ENCODE measurements at places on chromosomes 12 and 14.
A peak's percentile ranks its signal among the peaks of the same experiment; 100 is the strongest.

GRCh38 chr12:16329594-16329993, 17.9 kb upstream of the MGST1 start:
- peak; percentile 9 for DNase-seq

DNA sequence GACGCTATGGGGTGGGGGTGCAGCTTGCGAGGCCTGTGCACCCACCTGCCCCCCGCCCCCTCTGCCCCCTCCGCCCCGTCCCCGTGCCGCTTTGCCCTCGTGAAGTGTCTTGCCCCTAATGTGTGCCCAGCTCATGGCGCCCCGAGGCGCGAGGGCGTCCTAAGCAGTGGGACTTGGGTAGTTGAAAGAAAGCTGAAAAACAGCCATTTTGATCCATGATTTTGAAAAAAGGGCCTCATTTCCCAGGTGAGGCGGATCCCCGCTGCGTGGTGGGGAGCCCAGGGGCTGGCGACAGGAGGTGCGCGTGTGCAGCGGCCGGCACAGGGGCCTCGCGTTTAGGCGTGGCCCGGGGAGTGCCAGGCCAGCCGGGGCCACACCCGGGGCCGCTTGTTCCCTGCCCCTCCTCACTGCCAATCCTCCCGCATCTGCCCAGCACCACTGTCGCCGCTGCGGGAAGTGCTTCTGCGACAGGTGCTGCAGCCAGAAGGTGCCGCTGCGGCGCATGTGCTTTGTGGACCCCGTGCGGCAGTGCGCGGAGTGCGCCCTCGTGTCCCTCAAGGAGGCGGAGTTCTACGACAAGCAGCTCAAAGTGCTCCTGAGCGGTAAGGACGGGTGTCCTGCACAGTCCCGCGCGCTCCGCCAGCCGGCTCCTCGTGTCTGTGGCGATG, 11.8 kb downstream of the ZFYVE21 start:
- no peak for DNase-seq

- no peak for DNase-seq
These were observed 16.3 kb upstream of the CYP46A1 start for GRCh38 chr14:99667821-99668220.

DNA sequence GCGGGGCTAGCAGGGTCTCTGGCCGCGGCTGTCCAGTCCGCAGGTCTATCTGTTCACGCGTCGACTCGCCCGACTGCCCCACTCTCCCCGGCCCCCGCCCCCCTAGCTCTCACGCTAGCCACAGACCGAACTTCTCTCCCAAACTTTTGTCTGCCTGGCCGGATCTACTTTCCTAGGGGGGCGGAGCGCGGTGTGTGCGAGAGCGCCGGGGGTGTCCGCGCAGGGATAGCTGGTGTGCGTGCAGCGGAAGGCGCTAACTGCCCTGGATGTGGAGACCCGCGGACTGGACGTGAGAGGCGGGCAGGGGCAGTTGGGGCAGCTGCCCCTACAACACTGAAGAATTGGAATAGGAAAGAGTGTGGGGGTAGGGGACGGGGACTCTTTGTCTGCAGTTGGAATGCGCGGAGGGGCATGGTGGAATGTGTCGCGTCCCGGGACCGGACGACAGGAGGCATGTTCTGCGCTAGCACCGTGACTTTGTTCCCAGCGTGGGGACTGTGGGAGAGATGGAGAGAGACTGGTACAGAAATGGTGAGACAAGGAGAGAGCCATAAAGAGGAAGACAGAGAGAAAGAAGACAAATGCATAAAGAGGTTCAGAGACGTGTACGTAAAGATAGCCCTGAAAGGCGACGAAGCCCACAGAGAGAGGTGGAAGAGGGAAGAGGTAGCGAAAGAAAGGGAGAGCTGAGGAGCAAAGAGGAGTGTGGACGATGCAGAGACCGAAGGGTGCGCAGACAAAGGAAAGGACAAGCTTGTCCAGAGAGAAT, at the start of gene AJUBA:
AJUBA (minus strand) TSS at position 75 of the 769 bp plus-strand sequence. CDS start 285 bp downstream, outside the sequence.
- DNase-seq = peak; percentile 79

DNA sequence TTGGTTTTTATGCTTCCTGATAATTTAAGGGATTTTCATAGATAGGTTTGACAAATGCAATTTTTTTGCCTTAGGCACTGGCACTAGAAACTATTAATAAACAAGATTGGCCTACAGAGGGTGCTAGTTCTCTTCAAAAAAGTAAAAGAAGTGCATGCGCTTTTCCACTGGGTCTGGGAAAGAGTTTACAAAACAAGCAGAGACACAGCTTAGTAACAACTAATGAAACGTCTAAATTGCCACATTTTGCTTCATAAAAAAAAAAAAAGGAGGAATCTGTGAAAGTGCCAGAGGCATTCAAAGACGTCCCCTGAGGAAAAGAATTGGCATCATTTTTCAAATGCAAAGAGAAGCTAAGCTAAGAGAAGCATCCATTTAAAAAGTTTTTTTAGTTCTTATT, 58.3 kb upstream of the EEA1 start:
- peak; percentile 88 for DNase-seq

DNA sequence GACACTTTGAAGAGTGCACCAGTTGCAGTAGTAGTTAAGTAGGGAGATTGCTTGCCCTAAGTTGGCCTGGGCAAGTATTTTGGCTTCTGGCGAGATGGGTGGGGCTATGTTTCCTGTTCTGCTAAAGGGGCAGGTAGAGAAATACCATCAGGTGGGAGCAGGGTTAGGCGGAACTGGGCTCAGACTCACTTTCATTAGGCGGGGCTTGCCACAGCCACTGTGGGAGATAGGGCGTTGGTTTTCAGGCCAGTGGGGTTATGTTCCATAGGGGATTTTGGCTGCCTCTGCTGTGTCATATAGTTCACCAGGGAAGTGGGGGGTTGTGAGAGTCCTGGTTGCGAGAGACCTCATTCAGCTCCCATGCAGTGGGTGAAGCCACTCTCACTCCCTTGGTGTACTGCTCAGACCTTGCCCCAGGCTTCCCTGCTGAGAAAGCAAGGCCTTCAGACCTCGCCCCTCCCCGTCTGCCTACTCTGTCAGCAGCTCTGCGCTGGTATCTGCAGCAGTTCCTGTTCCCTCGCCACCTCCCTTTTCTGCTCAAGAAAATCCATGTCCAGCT, 43.3 kb downstream of the AEBP2 start:
- DNase-seq = no peak

- DNase-seq = no peak
These were observed 107.5 kb downstream of the SCARB1 start for GRCh38 chr12:124756166-124756565.

- DNase-seq = no peak
These were observed 54.7 kb upstream of the CLMN start for GRCh38 chr14:95374239-95374997.

GRCh38 chr14:66955159-66955558, 234.1 kb upstream of the GARIN2 start:
- DNase-seq = no peak

- DNase-seq = no peak
These were observed 32.1 kb upstream of the HECTD1 start for GRCh38 chr14:31239741-31240140.

DNA sequence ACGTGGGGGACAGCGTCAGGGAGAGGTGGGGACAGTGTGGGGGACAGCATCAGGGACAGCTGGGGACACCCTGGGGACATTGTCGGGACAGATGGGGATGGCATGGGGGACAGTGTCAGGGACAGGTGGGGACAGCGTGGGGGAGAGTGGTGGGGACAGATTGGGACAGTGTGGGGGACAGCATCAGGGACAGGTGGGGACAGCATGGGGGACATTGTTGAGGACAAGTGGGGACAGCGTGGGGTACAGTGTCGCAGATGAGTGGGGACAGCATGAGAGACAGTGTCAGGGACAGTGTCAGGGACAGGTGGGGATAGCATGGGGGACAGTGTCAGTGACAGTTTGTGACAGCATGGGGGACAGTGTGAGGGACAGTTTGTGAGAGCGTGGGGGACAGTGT, 240.9 kb downstream of the TMEM121 start:
- no peak for DNase-seq

GRCh38 chr12:13390381-13390861, 193.9 kb downstream of the EMP1 start:
- peak; percentile 44 for DNase-seq

DNA sequence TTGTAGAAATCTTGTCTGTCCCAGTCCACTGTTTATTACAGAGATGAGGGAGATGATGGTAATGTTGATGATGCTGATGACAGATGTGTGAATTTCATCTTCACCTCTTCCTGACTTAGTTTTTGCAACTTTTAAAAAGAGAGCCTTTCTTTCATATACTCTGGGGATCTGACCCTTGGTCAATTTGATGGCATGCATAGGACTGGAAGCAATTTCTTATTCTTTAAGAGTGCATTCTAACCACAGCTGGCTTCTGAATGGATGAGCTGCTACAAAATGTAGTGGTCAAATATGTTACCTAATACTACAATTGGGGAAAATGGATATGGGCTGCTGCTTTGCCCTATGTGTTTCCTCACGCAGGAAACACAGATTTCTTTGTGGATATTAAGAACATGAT, 80.8 kb downstream of the MYRFL start:
- no peak for DNase-seq

GRCh38 chr12:21296751-21297406, 37.8 kb downstream of the SLCO1A2 start:
- no peak for DNase-seq

- no peak for DNase-seq
These were observed 55.2 kb downstream of the FOS start for GRCh38 chr14:75333606-75334548.

DNA sequence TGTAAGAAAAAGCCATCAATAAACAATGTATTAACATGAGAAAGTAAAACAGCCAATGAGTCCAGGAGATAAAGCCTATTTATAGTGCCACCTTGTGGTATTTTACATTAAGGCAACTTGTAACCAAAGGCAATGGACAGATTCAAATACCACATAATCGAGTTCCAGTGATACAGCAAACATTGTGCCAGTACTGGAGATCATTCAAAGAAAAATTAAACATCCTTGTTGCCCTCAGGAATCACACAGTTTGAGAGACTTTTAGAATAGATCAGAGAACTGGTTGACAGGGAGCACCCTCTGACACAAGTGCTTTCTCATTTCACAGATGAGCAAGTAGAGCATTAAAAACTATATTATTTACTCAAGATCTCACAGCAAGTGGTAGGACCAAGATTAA, 98.1 kb downstream of the DDHD1 start:
- DNase-seq = peak; percentile 68

- no peak for DNase-seq
These were observed 20.7 kb downstream of the PELI2 start for GRCh38 chr14:56138928-56139327.

- DNase-seq = no peak
These were observed 1.8 kb upstream of the CCDC198 start for GRCh38 chr14:57495416-57495815.

DNA sequence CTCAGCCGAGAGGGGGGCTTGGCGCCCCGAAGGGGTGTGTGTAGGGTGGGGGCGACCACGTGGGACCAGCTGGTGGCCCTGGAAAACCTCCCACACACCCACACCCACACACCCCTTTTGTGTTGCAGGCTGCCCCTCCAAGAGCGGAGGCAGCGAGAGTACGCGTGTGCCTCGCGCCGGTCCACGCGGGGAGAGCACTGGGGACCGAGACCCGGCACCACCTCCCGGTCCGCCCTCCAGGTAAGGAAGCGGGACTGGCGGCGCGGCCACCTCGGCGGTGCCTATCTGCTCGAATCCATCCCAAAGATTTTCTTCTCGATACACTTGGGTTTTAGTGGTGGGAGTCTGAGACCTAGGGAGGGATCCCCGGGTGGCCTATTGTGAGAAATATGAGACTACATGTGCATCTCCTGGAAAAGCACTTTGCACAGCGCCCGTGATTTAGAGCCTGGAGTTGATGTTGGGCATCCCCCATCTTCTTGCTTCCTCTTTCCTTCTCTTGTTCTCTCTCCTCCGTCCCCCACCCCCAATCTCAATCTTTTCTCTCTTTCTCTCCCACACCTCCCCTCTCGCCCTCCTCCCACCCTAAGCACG, 393 bp downstream of the SYT1 start:
- no peak for DNase-seq

GRCh38 chr14:30559638-30560091, 707 bp downstream of the G2E3 start:
- no peak for DNase-seq

DNA sequence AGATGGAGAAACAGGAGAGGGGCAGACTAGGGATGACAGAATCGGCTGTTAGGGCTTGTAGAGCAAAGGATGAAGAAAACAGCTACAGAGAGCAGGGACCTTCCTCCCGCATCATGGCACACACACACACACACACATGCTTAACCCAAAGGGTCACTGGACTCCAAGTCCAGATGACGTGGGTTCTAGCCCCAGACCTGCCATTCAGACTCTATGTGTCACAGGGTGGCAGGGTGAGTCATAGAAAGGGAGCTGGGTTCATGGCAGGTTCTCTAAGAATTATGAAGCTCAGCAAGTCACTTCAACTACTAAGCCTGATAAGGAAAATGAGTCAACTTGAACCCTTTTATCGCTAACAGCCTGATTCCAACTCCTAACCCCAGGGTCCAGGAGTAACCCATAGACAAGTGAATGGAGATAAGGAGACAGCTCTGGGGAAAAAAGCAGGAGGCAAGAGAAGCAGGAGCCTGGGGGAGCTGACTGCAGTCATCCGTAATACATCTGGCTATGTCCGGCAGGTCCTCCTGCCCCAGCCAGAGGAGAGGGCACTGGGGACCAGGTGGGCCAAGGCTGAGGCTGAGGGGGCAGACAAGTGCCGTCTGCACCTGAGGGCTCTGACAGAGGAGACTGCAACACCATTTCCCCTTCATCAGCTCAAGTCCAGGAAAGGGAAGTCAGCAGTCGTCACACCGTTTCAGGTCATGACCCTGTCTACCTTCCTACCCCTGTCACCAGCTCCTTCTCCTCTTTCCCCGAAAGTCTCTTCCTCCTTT, 3.6 kb upstream of the TNFRSF1A start:
- no peak for DNase-seq

GRCh38 chr12:60391051-60391450, 795.2 kb downstream of the SLC16A7 start:
- DNase-seq = no peak

- DNase-seq = no peak
These were observed 55.6 kb upstream of the JDP2 start for GRCh38 chr14:75372260-75372659.

DNA sequence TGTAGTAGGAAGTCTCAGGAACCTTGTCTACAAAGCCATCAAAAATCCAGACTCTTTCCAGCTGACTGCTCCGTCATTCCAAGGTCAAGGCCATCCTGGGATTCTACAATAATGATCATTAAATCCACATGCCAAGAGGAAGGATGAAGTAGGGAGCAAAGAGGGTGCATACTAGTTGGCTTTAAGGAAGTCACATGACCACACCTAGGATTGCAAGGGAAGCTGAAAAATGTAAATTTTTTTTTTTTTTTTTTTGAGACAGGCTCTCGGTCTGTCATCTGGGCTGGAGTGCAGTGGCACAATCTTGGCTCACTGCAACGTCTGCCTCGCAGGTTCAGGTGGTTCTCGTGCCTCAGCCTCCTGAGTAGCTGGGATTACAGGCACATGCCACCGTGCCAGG, 7.3 kb upstream of the MRPL42 start:
- DNase-seq = no peak

DNA sequence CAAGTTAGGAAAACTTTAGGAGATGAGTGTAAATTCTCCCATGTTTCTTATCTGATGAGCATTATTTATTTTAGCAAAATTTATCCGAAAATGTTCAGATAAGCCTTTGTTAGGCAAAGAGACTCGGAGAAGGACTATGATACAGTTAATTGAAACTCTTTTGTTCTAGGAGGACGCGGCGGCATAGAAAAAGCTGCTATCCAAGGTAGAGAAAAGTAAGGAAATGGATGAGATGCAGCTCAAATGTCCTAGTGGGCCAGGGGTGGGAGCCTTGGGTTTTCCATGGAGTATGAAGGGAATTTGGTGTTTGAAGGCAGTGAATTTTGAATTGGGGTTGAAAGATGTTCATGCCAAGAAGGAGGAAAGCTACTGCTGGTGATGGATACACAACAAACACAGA, 1504.5 kb downstream of the AACS start:
- no peak for DNase-seq

Measured in T47D (cell line).